ENCODE measurements at places on chromosomes 1 and 21.

- no peak for DNase-seq
Measured at GRCh38 chr1:39328586-39329121, 124.2 kb downstream of the MACF1 start.

DNA sequence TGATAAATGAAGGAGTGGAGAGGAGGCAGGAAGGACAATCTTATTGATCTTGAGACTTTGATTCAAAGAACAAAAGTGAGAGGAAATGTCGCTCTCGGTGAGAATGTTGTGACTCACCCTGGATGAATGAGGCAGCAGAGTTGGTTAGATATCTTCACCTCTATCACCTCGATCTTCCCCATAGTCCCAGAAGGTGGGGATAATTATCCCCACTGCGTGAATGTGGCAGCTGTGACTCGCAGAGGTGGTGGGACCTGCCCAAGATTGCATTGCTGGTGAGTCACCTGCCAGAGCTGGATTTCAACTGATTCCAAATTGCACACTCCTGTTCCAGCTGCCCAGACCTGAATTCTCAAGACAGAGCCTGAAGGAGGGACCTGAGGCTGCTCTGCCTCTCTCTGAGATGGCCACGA, 105.0 kb downstream of the MATN1 start:
- no peak for DNase-seq

DNA sequence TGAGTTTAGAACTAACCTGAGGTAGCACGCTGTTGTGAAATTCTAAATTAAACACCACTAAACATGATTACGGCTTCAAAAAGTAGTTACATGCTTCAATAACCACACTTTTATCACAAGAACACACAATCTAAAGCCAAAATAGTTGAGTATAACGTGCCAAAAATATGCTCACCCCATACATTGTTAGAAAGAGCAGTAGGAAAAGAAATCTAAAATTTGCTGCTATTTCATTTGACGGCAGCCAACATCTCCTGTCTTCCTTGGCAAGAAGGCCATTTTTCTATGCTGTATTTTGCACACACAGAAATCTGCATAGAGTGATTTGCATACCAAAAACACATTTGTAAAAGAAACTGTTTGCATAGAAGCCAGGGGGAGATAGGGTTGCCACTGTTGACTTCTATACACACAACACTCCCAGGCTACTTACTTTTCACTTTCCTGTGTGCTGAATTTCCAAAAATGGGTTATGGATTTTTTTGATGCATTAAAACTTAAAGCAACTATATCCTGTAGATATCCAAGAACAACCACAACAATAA, 42.9 kb upstream of the DMRTB1 start:
- no peak for DNase-seq

DNA sequence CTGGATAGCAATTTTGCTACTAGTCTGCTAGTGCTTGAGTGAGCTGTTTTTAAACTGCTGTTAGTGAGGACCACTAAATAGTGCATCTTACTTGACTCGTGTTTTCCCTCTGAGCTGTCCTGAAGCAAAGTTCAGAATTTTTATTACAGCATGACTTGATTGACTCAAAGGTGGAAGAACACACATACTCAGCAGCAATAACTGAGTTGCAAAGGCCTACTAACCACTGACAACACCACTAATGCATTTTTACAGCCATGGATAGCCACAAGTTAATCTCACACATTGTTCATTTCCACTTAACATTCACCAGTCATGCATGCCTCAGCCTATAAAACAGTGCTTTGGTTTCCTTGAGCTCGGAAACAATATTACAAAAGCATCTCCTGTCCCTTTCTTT, 148.7 kb downstream of the RUNX1 start:
- no peak for DNase-seq

DNA sequence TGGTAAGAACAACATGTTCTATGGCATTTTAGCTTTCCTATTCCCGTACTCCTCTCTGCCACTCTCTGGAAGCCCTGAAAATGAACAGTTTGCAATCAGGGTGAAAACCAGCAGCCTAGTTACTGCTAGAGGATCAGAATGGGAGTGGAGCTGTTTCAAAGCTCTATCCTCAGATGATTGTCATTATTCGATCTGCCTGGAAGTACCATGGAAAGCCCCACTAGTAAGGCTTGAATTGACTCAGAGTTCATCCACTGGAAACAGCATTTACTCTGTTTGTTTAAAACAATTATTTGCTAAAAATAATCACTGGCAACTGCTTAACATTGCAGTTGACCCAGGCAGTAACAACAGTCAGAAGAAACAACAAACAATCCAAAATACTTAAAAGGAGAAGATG, 91.2 kb downstream of the USH2A start:
- DNase-seq = no peak

DNA sequence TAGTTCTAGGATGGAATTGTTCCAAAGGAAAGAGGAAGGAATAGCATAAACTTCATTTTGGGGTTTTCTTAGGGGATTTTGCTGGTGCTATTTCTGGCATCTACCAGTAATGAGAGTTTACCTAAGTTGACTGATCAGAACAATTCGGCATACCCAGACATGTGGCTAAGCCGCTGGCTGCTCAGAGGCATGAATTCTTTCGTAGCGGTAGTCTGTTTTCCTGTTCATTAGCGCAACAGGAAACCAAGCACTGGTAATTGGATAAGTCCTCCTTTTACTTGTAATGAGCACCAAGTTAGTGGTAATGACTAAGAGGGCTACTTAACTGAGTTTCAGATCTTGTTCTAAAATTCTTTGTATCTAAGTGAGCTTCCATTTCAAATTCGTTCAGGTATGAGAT, 38.6 kb downstream of the C21orf91 start:
- no peak for DNase-seq

GRCh38 chr1:67664048-67664447, 21.0 kb upstream of the GADD45A start:
- DNase-seq = no peak

DNA sequence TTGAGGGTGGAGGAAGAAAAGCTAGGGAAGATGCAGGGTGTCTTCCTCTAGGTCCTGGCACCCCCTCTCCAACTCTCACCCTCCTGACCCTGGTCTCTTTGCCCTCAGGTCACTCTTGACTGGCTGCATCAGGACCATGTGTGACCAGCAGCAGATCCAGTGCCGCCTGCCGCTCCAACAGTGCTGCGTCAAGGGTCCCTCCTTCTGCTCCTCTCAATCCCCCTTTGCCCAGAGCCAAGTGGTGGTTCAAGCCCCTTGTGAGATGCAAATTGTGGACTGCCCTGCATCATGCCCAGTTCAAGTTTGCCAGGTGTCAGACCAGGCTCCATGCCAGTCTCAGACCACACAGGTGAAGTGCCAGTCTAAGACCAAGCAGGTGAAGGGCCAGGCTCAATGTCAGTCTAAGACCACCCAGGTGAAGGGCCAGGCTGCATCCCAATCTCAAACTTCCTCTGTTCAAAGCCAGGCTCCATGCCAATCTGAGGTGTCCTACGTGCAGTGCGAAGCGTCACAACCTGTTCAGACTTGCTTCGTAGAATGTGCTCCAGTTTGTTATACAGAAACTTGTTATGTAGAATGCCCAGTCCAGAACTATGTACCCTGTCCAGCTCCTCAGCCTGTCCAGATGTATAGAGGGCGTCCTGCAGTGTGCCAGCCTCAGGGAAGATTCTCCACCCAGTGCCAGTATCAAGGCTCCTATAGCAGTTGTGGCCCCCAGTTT, 1.8 kb downstream of the KPRP start:
- DNase-seq = no peak

- DNase-seq = no peak
Measured at GRCh38 chr1:60809204-60809980, 273.0 kb upstream of the NFIA start.

- DNase-seq = no peak
Measured at GRCh38 chr1:70043804-70044203, 161.6 kb downstream of the LRRC40 start.

- no peak for DNase-seq
Measured at GRCh38 chr1:30312226-30312625, 411.2 kb downstream of the MATN1 start.

DNA sequence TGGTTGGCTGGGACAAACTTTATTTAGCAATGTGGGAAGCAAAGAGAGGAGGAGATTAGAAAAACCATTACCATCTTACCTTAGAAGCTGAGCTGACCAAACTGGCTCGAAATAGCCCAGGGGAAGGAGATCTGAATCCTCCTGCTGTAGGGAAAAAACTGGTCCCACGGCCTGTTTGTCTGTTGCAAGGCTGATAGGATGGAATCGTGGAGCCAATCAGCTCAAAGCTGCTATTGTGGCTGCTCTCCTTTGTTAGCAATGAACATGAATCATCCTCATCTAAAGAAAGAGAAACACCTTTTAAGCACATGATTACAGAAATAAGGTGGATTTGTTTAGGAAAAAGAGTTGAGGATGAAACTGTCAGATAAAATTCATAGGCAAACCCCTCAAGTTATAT, 21.5 kb downstream of the CLSPN start:
- DNase-seq = no peak

DNA sequence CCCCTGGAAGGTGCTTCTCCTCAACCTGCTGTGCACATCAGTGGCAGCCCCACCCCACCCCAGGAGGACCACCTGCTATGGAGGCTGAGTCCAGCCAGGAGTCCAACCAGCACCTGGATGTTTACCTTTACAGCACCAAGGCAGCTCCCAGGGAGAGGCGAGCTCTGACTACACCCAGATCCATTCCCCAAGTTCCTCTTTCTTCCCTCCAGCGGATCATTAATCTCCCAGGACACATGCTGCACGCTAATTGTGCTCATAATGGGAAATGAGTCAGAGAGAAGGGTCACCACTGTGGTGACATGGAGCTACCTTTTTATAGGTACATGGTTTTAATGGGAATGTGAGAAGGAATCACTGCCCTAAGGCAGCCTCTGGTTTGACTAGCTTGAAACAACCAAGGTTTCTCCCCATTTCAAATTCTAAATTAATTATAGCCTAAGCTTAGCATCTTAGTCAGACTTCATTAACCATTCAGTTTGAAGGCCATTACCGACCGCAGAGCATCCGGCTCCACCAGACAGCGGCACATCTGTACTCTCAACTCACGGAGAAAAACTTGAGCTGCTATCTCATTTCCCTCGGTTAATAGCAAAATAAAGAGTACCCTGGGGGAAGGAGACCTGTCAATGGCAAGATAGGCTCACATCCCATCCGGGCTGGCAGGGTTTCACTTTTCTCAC, 173.1 kb upstream of the GALNT2 start:
- no peak for DNase-seq

- DNase-seq = no peak
Measured at GRCh38 chr21:44263768-44264167, 2.1 kb upstream of the DNMT3L start.

GRCh38 chr1:83882906-83883305, 116.0 kb downstream of the TTLL7 start:
- no peak for DNase-seq

GRCh38 chr1:114349891-114350605, 161.0 kb downstream of the TRIM33 start:
- DNase-seq = no peak
